Airway epithelial cell (primary cell): ENCODE measurements at places on chromosomes 6 and 20. TPM values are rescaled to one million over a fixed set of nuclear protein-coding genes. Genes with fewer than 3 reads are reported as not detected.

Gene TRAPPC3L
- total RNA-seq: not detected in 2 replicates

Gene CCN2
- 16.1 and 22.5 TPM in 2 replicates for total RNA-seq

Gene DDR1
- 227 and 243 TPM in 2 replicates for total RNA-seq

Gene SLC17A2
- not detected in 2 replicates for total RNA-seq

Gene ZNF311
- total RNA-seq: 0.92 and 1.1 TPM in 2 replicates

Gene FRK
- total RNA-seq: 2.7 and 3.7 TPM in 2 replicates

Gene CDC40
- 9.7 and 13.4 TPM in 2 replicates for total RNA-seq

Gene RBPJL
- not detected in 2 replicates for total RNA-seq

Gene SNAP25
- total RNA-seq: 0.33 TPM in 1 of 2 replicates, not detected in the other

Gene NMBR
- 0.14 TPM in 1 of 2 replicates, not detected in the other for total RNA-seq

Gene LY6G5B
- 0.60 and 2.1 TPM in 2 replicates for total RNA-seq

Gene FAM209B
- total RNA-seq: 0.49 TPM in 1 of 2 replicates, not detected in the other

Gene OR2H1
- total RNA-seq: not detected in 2 replicates

Gene PM20D2
- total RNA-seq: 12.2 and 12.8 TPM in 2 replicates

Gene TNNC2
- 0.21 TPM in 1 of 2 replicates, not detected in the other for total RNA-seq

Gene RRBP1
- 73.4 and 92.5 TPM in 2 replicates for total RNA-seq

Gene WFDC10B
- total RNA-seq: not detected in 2 replicates

Gene OTOR
- not detected in 2 replicates for total RNA-seq

Gene RIPPLY2
- total RNA-seq: not detected in 2 replicates

Gene EYA4
- 1.4 and 3.9 TPM in 2 replicates for total RNA-seq

Gene CST8
- not detected in 2 replicates for total RNA-seq

Gene SLC4A11
- total RNA-seq: 7.9 and 13.0 TPM in 2 replicates
